Stimulated activated CD4-positive, alpha-beta T cell treated with anti-CD3 and anti-CD28 coated beads, Interleukin-4, amount 100 ng/mL, for 24 hours (primary cell): ENCODE measurements at places on chromosomes 7 and 10.
A peak's percentile ranks its signal among the peaks of the same experiment; 100 is the strongest.

GRCh38 chr10:48512861-48513260 lies 92.0 kb downstream of the ARHGAP22 start:
- DNase-seq: no peak

- no peak for DNase-seq
These were observed 40.7 kb downstream of the ANK3 start for GRCh38 chr10:60348982-60349381.

GRCh38 chr10:110664483-110665420 lies 20.6 kb downstream of the RBM20 start:
- DNase-seq: no peak

- no peak for DNase-seq
These were observed 78.0 kb upstream of the AGBL3 start for GRCh38 chr7:134908289-134908688.

DNA sequence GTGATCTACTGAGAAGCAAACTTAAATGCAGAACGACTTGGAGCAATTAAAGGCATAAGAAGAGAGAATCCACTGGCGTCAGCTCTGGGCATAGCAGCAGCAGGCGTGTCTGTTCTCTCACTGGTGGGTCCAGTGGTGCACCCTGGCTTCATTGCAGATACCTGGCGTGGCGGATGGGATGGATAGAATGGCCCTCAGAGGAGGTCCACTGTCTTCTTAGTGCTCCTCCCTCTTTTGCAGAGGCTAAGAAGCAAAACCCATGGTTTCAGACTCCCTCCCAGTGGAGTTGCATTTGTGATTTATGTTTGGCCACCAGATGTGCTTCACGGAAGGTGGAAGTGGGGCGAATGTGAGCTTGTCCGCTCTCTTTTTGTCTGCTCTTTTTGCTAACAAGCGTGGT lies 28.4 kb upstream of the PRKAG2 start:
- no peak for DNase-seq

DNA sequence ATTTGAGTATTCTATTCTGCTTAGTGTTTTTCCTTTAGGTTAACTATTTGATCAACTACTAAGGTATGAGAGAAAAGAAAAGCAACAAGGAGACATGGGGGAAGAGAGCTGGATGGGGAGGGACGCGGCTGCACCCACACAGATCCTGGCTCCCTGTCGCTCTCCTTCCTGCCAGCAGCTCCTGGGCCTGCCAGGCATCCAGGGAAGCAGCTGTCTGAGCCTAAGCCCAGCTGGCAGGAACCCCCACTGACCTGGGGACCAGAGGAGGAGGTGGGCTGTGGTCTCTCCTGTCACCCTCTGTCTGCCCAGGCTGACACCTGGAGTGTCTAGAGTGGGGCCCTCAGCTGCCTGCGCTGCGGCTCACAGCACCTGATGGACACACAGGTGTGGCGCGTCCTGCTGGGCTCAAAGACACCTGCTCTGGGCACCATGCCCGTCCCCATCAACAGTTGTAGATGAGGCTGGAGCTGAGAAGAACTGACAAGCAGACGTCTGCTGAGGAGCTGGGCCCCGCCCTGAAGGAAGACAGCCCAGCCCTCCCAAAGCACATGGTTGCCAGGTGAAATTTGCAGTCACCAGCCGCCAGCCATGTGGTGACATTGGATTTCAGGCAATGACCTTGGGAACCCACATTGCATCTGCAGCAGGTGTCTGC lies 207.9 kb downstream of the PLXNA4 start:
- DNase-seq: no peak

DNA sequence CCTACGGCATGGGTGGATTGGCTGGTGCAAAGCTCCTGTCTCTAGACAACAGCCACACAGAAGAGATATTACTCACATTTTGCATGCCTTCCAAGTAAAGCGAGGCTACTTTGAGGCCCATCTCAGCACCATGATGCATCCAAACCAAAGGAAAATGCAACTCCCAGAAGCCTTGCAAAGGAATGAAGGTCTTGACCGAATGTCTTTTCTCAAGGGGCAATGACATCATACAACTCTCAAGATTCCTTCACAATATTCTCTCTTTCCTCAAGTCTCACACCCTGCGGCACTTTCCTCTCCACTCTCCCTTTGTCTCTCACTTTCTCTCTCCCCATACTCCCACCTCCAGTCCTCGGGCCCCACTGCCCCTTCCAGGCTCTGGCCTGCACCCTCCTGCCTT lies 44.8 kb upstream of the CPXM2 start:
- no peak for DNase-seq

DNA sequence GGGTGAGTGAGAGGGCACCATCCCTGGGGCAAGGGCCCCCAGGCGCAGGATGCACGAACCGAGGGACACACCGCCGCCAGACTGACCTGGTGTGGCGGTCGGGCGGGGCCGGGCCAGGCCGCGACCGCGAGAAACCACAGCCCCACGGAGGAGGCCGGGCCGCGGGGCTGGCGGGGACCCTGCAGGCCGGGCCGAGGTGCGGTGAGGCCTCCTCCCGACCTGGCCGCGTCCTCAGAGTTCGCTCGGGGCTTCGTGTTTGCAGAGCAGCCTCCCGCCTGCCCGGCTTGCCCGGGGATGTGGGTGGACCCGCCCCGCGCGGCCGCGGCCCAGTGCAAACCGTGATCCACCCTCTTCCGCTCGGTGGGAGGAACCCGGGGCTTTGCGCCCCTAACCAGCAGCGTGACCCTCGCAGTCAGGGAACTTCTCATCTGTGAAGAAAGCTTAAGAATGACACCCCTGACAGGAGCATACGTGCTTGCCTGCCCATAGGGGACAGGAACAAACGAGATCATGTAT lies 20.6 kb upstream of the HOXA13 start:
- no peak for DNase-seq

DNA sequence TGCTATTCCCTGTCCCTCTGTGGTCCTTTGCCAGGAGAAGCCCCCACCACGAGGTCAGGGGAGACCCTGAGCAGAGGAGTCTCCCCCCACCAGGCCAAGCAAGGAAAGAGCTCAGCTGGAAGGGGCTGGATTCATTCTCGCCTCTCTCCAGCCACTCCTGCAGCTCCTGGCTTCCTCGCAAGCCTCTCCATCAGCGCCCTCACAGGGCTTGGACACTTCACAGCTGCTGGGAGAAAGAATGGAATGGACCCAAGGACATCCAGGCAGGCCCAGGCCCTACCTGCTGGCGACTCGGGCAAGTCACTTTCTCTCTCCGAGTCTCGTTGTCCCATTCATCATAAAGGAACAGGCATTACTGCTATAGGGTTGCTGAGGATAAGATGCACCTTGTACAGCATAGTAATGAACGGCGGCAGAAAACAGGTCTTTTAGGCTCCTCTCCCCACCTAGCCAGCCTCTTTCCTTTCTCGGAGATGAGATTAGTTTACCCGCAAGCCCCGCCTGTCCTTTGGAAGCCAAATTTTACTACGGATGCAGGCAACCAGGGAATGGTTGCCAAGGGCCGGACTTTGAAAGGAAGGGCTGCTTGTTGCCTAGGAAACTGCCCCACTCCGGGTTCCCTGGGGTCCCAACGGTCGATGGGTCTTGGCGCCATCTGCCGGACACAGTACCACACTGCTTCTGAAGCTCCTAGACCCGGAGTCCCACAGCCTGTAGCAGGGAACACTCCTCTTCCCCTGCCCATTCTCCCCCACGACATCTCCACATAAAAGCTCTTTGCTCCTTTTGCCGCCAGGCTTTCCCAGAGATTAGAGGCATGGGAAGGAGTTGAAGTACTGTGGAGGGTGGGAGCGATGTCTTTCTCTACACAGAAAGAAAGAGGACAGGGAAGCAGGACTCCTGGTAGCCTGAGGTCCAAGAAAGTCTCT lies 22.3 kb downstream of the IMPDH1 start:
- DNase-seq: peak; percentile 75

DNA sequence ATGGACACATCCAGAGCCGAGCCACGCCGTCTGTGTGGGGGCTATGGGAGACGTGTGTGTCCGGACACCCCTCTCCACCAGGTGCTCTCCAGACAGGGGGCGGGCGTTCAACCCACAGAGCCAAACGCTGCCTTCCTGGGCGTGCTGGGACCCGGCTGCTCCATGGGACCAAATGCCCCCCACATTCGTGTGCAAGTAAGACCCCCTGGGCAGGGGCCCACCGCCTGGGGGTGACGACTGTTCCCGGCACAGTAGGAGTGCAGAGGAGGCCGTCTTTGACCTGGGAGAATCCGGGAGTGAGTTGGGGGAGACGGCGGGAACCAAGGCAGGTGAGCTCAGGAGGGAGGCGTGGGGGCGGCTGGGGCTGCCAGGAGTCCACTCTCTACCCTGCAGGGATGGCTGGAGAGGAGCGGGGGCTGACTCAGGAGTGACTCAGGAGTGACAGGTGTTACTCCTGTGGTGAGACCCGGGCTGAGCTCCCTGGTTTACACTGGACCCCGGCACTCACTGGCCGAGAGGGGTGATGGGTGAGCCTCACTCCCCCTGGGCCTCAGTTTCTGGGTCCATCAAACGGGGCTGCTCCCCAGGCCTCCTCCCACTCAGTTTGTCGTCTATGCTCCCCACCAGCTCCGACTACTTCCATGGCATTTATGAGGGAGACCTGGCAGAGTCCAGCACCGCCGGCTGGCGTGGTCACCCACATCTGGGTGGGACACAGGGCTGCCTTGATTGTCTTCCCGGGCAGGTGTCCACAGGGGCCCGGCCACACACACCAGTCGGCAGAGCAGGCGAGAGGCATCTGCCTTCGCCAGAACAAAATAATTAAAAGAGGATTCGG lies 95.0 kb downstream of the MICALL2 start:
- DNase-seq: no peak
